ENCODE measurements at places on chromosomes 5 and 9.
A peak's percentile ranks its signal among the peaks of the same experiment; 100 is the strongest.

GRCh38 chr5:136211282-136212040 is 18.5 kb upstream of the SMIM32 start:
- DNase-seq = no peak

DNA sequence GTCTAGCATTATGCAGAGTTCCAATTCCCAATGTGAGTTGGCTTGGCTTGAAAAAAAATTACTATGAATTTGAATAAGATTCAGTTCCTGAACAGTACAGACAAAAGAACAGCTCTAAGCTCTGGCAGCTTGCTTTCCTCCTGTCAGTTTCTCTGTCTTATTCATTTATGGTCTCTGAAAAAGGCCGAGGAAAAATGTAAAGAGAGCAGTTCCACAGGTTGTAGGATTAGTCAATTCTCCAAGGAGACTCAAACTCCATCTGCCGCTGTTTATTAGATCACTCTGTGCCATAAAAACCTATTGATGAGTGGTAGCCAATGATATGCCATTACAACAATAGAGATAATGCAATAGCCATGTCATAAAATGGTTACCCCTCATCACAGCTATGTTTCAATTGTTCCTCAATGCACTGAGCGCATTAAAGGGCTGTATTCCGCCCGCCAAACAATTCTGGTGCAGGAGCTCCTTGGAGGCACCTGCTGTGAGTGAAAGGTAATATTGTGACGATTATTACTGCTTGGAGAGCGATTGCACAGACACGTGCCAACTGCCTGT is 188.2 kb downstream of the ARRDC3 start:
- no peak for DNase-seq

- no peak for DNase-seq
These were observed 31.0 kb downstream of the ABLIM3 start for GRCh38 chr5:149172261-149172660.

- DNase-seq = no peak
These were observed 30.2 kb upstream of the PTGER4 start for GRCh38 chr5:40649463-40650030.

DNA sequence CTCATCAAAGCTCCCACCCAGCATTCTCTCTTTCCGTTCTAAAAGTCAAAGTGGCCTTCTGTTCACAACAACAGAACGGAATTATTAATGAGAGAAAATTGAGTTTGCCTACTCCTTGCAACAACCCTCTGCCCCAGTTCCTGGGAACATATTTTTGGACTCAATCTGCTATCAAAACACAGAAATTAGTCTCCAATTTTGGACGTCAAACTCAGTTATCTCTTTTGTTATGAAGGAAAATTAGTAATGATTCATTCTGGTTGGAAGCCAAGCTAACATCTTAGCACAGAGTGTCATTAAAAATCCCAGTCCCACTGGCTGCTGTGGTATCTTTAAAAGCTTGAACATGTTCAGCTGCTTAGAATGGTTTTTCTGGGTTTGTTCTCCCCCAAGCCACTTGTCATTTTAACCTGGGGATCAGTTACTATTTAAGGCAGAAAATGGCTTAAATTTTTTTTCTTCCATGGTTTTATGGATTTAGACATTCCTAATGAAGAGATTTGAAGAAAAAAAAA is 343.2 kb downstream of the TRIM32 start:
- DNase-seq = no peak

DNA sequence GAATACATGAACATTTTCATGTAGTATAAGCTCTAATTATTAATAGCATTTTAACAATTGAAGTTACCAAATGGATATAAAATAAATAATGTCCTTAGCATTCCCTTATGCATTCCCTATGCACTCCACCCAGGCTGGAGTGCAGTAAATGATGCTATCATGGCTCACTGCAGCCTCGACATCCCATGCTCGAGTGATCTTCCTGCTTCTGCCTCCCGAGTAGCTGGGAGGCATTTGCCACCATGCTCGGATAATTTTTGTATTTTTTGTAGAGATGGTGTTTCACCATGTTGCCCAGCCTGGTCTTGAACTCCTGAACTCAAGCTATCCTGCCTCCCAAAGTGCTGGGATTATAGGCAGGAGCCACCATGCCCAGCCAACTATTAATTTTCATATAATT is 184.0 kb downstream of the PBX3 start:
- no peak for DNase-seq

- DNase-seq = no peak
These were observed 288.8 kb upstream of the ADAMTSL1 start for GRCh38 chr9:18185196-18185595.

DNA sequence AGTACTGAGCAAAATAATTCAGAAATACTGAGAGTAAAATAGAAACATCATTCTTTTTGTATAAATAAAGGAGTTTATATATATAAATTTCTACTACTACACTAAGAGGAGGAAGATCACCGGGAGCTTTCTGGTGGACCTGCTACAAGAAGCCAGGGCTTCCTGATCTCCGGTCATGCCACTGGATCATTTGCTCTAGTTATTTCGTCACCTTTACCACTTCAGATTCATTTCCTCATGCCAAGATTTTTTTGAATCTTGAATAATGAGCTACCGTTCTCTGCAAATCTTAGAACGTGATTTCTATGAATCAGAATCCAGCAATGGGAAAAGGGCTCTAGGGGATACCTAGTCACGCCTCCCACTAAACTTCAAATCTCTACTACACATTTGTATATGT is 51.9 kb upstream of the TBC1D9B start:
- no peak for DNase-seq

- DNase-seq = no peak
These were observed 22.1 kb downstream of the CAMSAP1 start for GRCh38 chr9:135885100-135885853.

GRCh38 chr9:112586599-112587155 is 100.0 kb downstream of the KIAA1958 start:
- DNase-seq = no peak

DNA sequence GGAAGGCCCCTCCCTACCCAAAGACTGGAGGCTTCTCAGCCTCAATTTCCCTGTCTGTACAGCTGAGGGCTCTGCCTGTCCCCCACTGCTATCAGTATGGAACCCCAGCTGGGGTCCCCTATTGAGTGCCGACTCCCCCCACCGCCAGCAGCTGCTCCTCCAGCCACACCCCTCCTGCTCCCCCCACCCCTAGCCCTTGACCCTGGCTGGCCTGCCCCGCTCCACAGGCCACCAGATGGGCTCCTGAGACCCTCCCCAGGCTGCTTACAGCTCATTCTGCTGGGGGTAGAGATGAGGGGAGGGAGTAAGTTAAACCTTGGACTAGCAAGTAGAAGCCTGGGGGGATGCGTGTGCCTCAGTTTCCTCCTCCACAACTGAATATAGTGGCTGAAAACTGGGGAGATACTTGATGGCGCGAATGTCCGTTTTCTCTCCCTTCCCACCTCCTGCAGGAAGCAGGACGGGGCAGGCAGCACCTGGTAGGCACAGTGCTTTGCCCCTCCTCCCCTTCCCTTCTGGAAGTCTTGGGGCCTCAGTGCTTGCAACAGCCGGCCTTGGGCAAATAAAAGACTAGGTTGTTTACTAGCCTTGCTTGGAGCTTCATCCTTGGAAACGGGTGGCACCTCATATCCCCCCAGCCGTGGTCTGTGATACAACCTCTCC is 19.1 kb downstream of the URM1 start:
- DNase-seq = no peak

- DNase-seq = no peak
These were observed 22.2 kb downstream of the CCT5 start for GRCh38 chr5:10272053-10272874.

DNA sequence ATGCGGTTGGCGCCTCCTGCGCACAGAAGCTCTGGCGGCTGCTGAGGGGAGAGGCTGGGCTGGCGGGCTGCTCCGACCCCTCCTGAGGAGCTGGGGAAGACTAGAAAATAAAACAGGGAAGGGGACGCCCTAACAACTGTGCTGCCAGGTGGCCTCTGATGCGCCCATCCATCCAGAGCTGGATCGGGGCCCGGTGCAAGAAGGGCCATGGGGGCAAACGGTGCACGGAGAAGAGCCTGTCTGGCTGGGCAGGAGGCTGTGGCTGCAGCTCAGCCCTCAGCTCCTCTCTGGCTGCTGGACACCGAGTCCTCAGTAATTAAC is 21.0 kb upstream of the MRNIP start:
- no peak for DNase-seq

GRCh38 chr9:95327239-95327865 is 9.8 kb upstream of the FANCC start:
- no peak for DNase-seq

DNA sequence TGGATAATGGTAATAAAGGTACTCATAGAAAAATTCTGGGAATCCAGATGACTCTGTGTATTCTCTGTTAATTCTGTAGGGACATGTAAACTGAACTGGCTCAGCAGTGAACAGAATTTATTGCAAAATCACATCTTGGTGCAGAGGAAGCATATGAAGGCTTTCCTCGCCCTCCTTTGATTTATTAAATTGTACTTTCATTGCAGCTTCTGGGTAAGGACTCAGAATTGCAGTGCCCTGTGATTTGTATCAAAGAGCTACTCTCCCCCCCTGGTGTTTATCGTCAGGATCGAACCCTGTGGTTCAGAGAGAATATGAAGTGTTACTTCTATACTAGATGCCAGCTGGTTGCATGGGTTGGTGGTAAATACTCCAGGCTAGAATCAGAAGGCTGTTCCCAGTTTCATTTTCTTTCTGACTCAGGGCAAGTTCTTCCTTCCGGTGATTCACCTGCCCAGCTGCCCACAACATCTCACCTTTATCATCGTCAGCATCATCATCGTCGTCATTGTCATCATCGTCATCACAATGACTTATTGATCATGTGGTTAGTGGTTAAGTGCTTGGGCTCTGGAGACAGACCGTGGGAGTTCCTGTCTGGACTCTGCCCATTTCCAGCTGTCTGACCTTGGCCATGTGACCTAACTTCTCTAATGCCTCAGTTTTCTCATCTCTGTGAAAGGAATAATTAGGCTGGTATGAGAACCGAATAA is 238.8 kb downstream of the ARHGAP26 start:
- DNase-seq = peak; percentile 47

DNA sequence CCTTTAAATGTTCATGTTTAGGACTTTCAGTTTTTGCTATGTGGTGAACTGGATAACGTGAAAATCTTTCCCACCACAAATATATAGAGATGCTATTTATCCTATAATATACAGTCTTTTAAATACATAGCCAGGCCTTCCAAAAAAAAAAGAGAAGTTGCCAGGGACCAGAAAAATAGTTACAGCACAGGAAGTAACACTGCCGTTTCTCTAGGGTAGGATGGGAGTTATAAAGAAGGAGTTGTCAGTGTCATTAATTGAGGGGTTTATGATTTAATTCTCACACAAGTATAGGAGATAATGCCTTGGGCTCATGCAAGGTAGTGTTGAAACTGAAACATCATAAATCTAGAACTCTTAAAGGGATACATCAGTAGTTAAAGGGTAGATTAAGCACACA is 83.9 kb downstream of the LRRC70 start:
- no peak for DNase-seq

GRCh38 chr9:134283111-134283515 is 43.1 kb upstream of the RXRA start:
- no peak for DNase-seq

DNA sequence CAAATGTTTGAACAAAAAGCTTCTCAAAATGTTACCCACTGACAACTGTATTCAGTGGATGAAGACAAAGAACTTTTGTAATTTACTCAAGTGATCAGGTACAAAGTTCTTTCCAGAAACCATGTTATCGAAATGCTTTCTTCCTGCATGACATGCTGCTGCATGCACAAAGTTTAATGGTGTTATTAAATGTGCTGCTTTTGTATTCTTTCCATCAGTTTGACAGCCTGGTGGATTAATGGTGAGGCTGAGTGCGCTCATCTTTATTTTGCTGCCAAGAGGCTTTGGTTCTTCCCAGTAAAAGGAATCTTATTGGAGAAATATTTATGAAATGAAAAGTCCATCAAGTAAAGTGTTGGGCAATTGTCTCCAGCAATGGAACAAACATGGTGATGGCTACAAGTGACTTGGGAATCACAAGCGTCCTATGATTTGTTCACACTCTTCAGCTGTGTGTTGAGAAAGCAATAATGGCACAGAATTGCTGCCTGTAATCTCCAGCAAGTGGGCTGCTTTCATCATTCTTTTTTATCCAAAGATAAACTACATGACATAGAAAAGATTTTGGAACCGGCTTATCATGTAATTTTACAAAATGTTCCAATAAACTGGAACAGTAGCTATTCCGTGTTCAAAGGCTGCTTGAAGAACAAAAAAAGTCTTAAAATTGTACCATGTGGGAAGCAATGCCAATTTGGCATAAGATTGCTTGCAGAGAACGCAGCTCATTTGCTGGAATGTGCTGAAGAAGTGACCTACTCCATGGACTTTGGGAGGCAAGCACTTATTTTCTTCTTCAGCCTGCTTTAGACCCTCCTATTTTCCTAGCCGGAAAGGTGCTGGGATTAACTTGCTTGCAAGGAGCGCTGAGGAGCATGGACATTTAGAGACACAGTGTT is 153.1 kb downstream of the HSD17B3 start:
- no peak for DNase-seq

DNA sequence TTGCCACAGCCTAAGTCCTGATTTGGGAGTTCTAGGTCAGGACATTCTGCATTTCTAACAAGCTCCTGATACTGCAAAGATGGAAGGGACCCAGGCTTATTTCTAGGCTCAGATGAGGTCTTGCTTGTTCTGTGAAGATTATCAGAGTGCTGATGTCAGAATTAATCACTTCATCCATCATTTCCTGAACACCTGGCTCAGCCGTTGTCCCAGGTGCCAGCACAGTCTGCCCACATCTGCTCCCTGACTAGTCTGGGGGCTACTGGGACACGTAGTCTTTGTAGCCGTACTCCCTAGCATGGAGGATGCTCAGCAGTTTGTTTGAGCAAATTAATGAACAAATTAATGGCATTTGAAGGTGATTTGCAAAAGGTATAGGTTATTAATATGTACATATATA is 17.9 kb upstream of the SPINK4 start:
- no peak for DNase-seq

GRCh38 chr5:146283344-146283761 is 55.3 kb upstream of the POU4F3 start:
- DNase-seq = no peak

DNA sequence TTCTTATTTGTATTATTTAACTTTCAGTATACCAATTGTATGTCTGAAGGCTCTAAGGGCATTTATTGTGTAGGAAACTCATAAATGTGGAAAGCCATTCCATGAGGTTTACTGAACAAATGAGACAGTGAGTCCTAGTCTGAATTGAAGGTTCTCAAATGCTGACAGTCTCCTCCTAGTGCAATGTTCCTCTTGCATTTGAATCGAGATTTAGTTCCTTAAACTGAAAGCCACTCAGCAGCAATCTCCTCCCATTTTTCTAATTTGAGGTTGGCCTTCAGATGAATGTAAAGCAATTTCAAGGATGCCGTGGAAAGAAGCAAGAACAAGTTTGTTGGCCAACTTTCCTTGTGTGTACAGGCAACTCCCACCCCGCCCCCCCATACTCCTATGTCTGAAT is 493.2 kb upstream of the KLF4 start:
- DNase-seq = no peak

DNA sequence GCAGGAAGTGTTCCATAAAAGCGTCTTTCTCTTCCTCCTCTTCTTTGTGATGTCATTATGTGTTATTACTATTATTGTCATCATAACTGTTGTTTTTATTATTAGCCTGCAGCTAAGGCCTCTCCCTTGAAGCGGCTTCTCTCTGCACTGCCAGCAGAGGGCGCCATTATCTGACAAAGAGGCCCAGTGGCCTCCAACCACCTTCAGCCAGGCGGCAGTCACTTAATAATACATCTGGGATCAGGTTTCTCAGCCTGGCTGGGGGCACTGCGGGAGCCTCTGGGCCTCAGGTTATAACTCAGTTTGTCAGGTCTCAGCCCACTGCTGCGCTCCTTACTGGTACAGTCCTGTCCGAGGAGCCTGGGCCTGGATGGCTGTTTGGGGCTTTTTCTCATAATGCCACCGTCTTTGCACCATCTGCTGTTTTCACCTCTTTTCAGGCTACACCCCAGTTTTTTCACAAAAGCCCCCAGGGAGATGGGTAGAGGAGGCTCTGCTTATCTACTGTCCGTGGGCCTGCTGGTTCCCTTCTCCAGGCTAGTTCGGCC is 281.9 kb downstream of the NSG2 start:
- DNase-seq = peak; percentile 32

Measured in stimulated activated CD4-positive, alpha-beta T cell treated with anti-CD3 and anti-CD28 coated beads, Interleukin-12 subunit alpha, Interleukin-12 subunit beta, amount 100 ng/mL, for 4 hours (primary cell).